ENCODE measurements at places on chromosomes 11 and 22. TPM values are rescaled to one million over a fixed set of nuclear protein-coding genes. Genes with fewer than 3 reads are reported as not detected.

Gene APOL5
- not detected for total RNA-seq

Gene RPS13
- total RNA-seq, result 929 TPM

Gene SAA4
- total RNA-seq, result not detected

Gene OR52A1
- total RNA-seq, result 0.02 TPM

Gene CST6
- total RNA-seq, result 1.1 TPM

Gene NAALADL1
- total RNA-seq, result 1.5 TPM
